ENCODE measurements at places on chromosomes 12 and 14.

GRCh38 chr12:125340791-125341190, 275.6 kb downstream of the AACS start:
- DNase-seq = no peak

GRCh38 chr14:59595071-59595470, 18.5 kb upstream of the CCDC175 start:
- no peak for DNase-seq

GRCh38 chr12:50057000-50057841, at the start of gene ASIC1:
ASIC1 (plus strand) TSS chr12:50057596; CDS start chr12:50058767, 1,171 bp downstream.
- no peak for DNase-seq

DNA sequence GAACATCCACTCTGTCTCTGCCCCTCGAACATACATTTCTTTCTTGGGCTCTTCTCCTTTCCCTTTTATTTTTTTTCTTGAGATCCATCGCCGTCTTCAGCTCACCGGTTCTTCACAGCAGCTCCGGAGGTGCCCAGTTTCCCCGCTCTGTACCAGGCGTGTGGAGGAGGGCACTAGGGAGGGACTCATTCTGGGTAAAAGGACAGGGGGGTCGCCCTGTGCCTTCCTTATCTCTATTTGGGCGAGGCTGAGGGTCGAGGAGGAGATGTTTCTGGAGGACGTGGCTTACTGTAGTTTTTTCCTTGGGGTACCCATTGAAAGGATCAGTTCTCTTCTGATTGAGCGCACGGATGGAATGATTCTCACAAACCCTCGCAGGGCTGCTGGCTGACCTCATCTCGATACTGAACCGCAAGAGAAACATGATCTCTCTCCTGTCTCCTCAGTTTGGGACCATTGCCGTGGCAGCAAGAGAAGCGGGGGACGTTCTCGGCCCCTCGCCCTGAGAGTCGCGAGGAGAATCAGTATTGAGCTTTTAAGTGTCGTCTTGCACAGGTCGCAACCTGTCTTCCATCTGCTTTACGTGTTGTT, 386 bp downstream of the LIN52 start:
- no peak for DNase-seq

- DNase-seq = peak; percentile 91
Measured at GRCh38 chr14:62117010-62117750, 355.0 kb downstream of the SNAPC1 start.

GRCh38 chr12:59396919-59397318, 198.9 kb upstream of the SLC16A7 start:
- no peak for DNase-seq

DNA sequence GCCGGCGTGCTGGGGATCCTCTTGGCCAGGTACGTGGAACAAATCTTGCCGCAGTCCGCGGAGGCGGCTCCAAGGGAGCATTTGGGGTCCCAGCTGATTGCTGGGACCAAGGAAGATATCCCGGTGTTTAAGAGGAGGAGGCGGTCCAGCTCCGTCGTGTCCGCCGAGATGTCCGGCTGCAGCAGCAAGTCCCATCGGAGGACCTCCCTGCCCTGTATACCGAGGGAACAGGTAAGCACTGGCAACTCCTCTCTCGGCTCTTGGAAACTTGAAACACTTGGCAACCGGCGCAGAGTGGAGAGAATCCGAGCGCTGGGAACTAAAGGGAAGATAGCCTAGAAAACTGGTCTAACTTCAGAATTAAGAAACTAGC, 1.7 kb downstream of the PDE3A start:
- no peak for DNase-seq

DNA sequence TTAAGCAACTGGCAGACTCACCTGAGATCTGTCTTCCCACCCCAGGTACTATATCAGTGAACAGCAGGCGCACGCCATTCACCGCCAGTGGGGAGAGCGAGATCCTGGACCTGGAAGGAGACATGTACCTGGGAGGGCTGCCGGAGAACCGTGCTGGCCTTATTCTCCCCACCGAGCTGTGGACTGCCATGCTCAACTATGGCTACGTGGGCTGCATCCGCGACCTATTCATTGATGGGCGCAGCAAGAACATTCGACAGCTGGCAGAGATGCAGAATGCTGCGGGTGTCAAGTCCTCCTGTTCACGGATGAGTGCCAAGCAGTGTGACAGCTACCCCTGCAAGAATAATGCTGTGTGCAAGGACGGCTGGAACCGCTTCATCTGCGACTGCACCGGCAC, 544.5 kb downstream of the NRXN3 start:
- no peak for DNase-seq

DNA sequence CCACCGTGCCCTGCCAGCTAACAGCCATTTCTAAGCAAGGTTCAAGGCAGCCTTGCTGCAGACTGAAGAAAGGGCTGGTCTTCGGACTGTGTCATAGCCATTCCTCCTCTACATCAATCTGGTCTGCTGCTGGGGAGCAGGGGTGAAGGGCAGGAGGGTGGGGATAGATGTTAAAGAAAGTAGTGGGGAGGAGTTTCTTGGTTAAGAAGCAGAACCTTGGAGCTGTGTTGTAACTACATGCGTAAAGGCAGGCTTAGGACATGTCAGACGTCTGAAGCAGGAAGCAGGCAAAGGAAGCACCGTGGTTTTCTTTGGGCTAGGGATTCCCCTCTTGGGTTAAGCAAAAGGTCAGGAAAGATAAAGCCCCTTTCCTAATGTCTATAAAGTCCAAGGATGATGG, 18.1 kb upstream of the NEK9 start:
- DNase-seq = no peak

Data from NCI-H2107 (cell line).